ENCODE measurements at places on chromosomes 7 and 10.

GRCh38 chr7:77935652-77936348, 137.2 kb downstream of the PHTF2 start:
- no peak for DNase-seq

DNA sequence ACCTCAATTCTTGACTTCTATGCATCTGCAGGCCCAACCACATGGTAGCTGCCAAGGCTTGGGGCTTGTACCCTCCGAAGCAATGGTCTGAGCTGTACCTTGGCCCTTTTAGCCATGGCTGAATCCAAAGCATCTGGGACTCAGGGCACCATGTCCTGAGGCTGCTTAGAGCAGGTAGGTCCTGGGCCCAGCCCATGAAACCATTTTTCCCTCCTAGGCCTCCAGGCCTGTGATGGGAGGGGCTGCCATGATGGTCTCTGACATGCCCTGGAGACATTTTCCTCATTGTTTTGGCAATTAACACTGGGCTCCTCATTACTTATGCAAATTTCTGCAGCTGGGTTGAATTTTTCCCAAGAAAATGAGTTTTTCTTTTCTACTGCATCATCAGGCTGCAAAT, 417.8 kb upstream of the LRRN3 start:
- DNase-seq, result no peak

- DNase-seq, result no peak
Measured at GRCh38 chr7:33399528-33400213, 270.3 kb downstream of the BBS9 start.

DNA sequence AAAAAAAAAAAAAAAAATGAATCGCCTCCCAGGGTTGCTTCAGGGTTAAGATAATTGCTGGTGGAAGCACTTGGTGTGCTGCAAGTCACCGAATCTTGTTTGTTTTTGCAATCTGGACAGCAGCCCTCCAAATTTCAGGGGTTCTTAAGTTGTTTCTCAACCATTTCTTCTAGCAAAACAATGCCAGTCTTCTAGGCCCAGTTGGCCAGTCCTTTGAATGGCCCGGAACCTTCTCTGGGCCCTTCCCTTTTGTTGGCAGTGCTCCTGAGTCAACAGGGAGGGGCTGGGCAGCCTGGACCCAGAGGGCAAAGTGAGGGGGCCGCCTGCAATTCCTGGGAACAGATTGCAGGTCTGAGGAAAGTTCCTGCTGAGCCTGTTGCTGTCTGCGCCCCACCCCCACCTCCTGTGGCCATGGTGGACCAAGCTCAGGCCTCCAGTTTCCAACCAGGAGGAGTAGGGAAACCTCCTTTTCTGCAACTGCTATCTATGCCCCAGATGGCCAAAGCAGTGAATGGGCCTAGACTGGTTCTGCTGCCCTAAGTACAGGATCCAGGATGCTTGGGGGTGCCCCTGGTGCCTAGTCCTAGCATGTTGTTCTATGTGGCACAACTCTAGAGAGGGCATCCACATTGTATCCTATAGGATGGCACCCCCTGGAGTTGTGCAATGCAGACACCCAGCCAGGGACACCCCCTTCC, 31.4 kb upstream of the PDCD4 start:
- DNase-seq, result no peak

DNA sequence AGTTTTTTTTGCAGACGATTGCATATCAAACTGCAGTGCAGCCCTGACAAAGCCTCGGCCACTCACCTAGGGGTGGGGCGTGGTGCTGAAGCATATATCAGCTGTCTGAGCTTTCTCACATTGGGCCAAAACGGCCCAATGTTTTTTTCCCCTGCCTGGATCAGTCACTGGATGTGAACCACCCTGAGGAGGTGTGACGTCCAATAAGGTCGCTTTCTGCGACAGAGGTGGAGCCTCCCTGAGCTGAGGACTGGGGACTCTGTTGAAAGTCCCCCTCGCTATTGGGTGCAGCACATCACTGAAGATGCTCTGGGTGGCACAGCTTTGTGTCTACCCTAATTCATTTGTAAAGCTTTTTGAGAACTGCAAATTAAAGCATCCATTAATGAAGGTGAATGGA, 60.9 kb downstream of the SEM1 start:
- no peak for DNase-seq

- peak; percentile 35 for DNase-seq
Measured at GRCh38 chr10:24209946-24210491, 1.1 kb downstream of the KIAA1217 start.

GRCh38 chr7:143237366-143237765, 15.5 kb downstream of the TAS2R40 start:
- DNase-seq, result no peak

GRCh38 chr7:82443547-82444219, at the start of gene CACNA2D1:
CACNA2D1 (minus strand) TSS chr7:82443777.
- no peak for DNase-seq

DNA sequence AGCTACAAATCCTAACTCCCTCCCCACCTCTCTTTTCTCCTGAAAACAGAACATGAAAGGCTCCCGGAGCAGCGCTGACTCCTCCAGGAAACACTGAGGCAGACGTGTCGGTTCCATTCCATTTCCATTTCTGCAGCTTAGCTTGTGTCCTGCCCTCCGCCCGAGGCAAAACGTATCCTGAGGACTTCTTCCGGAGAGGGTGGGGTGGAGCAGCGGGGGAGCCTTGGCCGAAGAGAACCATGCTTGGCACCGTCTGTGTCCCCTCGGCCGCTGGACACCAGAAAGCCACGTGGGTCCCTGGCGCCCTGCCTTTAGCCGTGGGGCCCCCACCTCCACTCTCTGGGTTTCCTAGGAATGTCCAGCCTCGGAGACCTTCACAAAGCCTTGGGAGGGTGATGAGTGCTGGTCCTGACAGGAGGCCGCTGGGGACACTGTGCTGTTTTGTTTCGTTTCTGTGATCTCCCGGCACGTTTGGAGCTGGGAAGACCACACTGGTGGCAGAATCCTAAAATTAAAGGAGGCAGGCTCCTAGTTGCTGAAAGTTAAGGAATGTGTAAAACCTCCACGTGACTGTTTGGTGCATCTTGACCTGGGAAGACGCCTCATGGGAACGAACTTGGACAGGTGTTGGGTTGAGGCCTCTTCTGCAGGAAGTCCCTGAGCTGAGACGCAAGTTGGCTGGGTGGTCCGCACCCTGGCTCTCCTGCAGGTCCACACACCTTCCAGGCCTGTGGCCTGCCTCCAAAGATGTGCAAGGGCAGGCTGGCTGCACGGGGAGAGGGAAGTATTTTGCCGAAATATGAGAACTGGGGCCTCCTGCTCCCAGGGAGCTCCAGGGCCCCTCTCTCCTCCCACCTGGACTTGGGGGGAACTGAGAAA, 30.4 kb downstream of the PFKFB3 start:
- DNase-seq, result no peak

- no peak for DNase-seq
Measured at GRCh38 chr7:3738964-3739363, 437.9 kb downstream of the SDK1 start.

DNA sequence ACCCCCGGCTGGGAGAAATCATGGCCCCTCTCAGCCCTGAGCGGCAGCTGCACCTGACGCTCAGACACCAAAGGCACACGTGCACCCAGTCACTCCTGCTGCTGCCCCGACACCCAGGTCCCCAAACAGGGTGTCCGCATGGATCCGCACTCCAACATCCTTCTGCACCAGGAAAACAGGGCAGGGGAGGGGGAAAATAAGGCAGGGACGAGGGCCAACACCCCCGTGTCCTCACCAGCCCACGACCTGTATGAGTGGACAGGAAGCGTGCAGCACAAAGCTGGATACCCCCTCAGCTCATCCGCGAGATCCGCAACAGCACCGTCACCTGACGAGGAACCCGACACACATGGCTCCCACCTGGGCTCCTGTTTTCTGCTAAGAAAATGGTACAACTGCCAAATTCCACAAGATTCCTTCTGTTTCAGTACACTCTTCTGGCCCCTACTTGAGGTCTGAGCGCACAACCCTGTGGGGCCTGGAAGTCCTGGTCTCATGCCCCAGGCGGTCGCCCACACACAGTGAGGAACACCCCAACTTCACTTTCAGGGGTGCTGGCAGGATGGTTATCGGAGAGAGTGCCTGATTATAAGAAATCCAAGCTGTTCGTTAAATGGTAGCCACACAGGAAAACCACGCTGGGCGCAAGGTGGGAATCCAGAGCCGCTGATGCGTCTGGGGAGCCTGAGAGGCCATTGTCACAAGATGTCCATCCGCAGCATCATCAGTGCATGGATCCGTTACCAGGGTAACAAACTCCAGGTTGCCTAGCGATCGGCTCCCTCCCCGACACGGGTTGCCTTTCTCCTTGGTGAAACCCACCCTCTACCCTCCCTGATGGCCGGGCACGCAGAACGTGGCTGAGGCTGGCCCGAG, 63.6 kb downstream of the ZRANB1 start:
- DNase-seq, result no peak

DNA sequence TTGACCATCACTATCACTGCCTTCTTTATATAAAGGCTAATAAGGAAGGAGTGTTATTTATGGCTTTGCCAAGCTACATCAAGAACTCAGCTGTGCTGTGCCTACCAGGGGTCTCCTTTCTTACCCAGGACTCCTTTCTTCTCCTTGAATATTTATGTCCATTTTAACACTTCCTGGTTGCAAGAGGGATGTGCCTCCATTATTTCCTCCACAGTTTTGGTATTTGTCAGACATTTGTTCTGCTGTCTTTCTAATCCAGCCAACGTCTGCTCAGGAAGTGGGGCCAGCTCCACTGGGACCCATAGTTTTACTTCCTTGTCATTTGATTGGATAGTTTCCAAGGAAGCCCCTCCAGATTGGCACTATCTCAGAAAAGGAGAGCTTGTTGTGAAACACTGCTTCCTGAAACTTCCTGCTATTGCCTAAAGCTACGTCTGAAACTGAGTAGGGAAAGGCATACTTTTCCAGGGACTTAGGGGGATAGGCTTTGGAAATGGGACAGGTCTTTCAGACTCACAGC, 6.6 kb upstream of the STRIP2 start:
- no peak for DNase-seq

DNA sequence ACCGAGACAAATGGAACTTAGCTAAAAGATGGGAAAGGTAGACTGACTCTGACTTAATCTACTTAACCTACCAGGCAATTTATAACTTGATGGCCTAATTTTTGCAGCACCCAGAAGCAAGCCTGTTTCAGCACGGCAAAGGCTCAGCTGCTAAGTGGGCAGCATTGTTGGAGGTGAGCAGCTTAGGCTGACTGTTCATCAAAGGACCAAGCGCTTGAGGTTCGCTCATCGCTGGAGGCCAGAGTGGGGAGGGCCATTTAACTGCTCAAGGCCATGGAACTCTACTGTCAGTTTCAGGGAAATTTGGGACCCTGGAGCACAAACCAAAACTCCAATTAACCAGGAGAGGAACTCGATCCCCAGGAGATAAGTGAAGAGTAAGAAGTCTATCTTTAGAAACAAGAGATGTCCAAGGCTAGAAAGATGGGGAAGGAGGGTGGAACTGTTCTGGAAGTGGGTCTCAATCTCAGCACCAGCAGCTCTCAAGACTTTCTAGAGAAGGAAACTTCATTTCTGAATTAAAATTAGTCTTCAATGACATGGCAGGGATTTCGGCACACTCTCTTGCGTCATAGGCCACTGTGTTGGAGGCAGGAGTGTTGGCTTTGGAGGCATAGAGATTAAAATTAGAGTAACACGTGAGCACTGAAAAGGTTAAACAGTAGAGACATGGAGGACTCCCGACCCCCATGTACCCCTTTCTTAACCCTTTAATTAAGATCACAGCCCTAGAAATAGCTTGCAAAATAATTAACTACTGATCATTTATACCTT, 43.1 kb downstream of the EGFR start:
- no peak for DNase-seq

DNA sequence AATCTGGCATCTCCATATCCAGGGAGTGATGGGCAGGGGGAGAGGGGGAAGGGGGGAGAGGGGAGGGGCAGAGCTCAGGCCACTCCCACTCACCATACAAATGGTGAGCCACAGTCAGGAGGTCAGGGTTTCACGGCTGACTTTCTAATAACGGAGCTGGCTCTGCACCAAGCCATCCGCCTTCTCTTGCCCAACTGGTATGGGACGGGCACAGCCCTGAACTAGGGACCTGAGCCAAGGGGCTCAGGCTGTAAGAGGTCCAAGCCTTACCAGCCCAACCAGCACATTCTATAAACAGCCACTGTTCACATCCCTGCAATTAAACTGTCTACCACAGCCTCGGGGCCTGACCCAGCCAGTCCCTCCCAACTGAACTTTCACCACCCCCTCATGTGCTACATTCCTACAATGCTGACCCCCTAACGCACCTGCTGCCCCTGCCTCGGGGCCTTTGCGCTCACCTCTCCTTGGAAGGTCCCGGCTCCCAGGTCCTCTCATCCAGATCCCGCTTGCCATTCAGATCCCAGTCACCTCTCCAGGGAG, 32.5 kb downstream of the RGS10 start:
- DNase-seq, result no peak

GRCh38 chr7:22109761-22110160, 164.1 kb upstream of the CDCA7L start:
- no peak for DNase-seq

DNA sequence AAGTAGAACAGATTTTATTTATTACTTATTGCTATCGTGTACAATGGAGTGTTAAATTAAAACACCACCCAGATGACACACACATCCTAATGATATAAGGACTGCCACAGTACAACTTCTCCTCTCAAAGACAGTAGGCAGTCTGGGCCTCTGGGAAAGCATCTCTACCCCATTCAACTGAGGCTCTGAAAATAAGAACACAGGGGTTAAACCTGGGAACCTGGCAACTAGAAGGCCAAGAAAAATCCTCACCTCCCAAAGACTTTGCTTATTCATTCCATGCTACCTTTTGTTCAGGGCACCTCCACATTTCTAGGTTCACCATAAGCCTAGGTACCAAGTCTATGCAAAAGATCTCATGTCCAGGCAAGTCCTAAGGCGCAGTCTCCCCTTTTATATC, 125.4 kb upstream of the FEZF1 start:
- no peak for DNase-seq

DNA sequence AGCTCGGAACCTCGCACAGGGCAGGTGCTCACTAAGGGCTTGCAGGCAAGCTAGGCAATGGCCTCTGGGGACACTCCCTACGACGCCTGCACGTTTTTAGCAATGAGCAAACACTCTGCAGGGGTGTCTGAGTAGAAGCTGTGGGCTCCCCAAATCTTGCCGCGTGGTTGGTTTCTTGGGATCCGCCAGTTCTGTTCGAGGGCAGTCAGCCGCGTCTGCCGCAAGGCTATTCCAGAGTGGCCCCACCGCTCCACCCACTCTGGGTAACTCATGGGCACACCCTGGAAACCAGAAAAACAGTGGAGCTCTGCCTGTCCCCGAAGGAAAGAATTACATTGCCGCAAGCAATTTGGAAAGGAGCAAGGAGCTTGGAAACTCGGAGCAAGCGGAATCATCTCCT, 189.3 kb upstream of the LYZL2 start:
- no peak for DNase-seq

- DNase-seq, result no peak
Measured at GRCh38 chr10:31582365-31583052, 263.5 kb downstream of the ZEB1 start.

GRCh38 chr10:69224862-69225657, 4.9 kb downstream of the HKDC1 start:
- DNase-seq, result no peak

- no peak for DNase-seq
Measured at GRCh38 chr10:75228834-75229233, 6.9 kb downstream of the COMTD1 start.
